ENCODE measurements at places on chromosomes 3 and 15. TPM values are rescaled to one million over a fixed set of nuclear protein-coding genes. Genes with fewer than 3 reads are reported as not detected.

DNA sequence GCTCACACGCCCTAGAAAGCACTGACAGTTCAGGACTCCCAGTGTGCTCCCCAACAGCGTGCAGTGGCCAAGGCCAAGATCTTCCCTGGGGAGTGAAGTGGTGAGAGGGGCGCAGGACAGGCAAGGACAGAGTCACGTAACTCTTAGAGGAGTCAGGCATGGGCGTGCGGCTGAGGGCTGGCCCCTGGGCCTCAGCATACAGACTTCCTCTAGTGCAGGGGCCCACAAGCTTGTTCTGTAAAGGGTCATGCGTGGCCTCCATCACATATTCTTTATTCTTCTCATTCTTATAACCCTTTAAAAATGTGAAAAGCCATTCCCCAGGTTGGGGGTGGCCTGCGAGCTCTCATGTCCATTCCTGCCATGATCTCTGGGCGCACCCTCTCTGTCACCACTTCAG, 25.2 kb downstream of the TMEM43 start:
- peaks cover 66% of the 10 kb centered on the region for H3K36me3 ChIP-seq
- peaks cover 8% of the 10 kb centered on the region for H3K4me1 ChIP-seq
- H3K27ac ChIP-seq: peak overlapping the region; percentile 61
- H3K27me3 ChIP-seq: no peaks in the 10 kb centered on the region

The MORC1 gene
- 0.11 TPM for total RNA-seq

- H3K36me3 ChIP-seq: no peaks in the 10 kb centered on the region
- no peak for ATAC-seq
- no peaks in the 10 kb centered on the region for H3K27me3 ChIP-seq
- no peak overlapping the region for H3K27ac ChIP-seq
- H3K4me3 ChIP-seq: no peak overlapping the region
These were observed 216.2 kb downstream of the ADAMTS17 start for GRCh38 chr15:100125401-100126191.

GRCh38 chr3:15948388-15948787, 150.6 kb upstream of the ANKRD28 start:
- no peak for ATAC-seq
- no peaks in the 10 kb centered on the region for H3K36me3 ChIP-seq
- H3K27ac ChIP-seq: no peak overlapping the region
- no peaks in the 10 kb centered on the region for H3K27me3 ChIP-seq
- no peak overlapping the region for H3K4me3 ChIP-seq
- no peaks in the 10 kb centered on the region for H3K4me1 ChIP-seq

The INAFM2 gene
- 11.0 TPM for total RNA-seq

DNA sequence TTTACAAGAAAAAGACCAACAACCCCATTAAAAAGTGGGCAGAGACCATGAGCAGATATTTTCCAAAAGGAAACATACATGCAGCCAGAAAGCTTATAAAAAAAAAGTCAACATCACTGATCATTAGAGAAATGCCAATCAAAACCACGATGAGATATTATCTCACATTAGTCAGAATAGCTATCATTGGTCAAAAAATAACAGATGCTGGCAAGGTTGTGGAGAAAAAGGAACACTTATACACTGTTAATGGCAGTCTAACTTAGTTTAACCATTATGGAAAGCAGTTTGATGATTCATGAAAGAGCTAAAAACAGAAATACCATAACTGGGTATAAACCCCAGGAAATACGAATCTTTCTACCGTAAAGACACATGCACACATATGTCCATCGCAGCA, 76.3 kb downstream of the SUCNR1 start:
- peaks cover 31% of the 10 kb centered on the region for H3K27me3 ChIP-seq
- H3K4me1 ChIP-seq: no peaks in the 10 kb centered on the region
- H3K36me3 ChIP-seq: no peaks in the 10 kb centered on the region
- no peak overlapping the region for H3K4me3 ChIP-seq
- no peak for ATAC-seq
- no peak overlapping the region for H3K27ac ChIP-seq

DNA sequence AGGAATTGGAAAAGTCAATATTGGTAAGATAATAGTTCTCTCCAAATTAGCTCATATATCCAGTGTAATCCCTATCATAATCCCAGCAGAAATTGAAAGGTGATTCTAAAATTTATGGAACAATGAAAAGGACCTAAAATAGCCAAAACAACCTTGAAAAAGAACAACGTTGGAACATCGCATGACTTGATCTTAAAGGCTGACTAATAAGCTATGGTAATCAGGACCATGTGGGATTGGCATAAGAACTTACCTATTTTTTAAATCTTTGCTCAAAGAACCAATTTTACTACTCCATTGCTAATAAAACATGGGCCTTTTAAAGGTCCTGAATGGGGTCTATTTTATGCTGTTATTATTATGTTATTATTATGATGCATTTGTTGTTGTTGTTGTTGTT, 40.9 kb downstream of the B3GNT5 start:
- H3K27ac ChIP-seq: no peak overlapping the region
- ATAC-seq: no peak
- H3K27me3 ChIP-seq: no peaks in the 10 kb centered on the region
- H3K4me3 ChIP-seq: no peak overlapping the region

DNA sequence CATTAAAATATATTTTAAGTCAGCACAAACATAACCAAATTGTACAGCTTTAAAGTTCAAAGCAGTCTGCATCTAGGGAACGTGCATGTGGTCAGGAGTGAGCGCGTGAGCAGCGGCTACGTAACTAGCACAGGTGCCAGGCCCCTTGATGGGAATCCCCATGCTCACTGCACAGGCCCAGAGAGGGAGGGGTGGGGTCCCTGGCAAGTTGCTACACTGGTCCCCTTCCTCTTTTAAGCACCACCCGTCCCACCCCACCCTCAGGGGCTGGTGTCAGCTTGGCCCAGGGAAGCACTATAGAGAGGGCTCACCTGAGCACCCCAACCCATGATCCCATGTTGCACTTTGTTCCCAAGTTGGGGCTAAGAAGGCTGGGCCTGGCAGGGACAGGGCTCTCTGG, 835 bp upstream of the GMPPB start:
- ATAC-seq: no peak
- no peaks in the 10 kb centered on the region for H3K4me1 ChIP-seq
- H3K36me3 ChIP-seq: peaks cover 61% of the 10 kb centered on the region
- peak overlapping the region; percentile 95 for H3K4me3 ChIP-seq

DNA sequence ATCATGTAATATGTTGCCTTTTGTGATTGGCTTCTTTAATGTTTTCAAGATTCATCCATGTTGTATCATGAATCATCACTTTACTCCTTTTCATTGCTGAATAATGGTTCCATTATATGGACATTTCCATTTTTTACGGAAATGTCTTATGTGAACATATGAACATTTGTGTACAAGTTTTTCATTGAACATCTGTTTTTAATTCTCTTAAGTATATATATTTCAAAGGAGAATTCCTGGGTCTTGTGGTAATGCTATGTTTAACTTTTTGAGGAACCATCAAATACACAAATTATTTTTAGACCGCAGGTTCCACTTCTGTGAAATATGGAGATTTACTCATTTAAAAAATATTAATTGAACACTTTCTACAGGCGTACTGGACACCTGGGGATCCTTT, 85.7 kb downstream of the ARIH1 start:
- H3K4me1 ChIP-seq: peaks cover 8% of the 10 kb centered on the region
- H3K27me3 ChIP-seq: no peaks in the 10 kb centered on the region
- H3K36me3 ChIP-seq: peaks cover 93% of the 10 kb centered on the region
- no peak overlapping the region for H3K4me3 ChIP-seq
- H3K27ac ChIP-seq: no peak overlapping the region

GRCh38 chr15:90099868-90100831, 2.1 kb downstream of the IDH2 start:
- peak overlapping the region; percentile 90 for H3K27ac ChIP-seq
- no peaks in the 10 kb centered on the region for H3K27me3 ChIP-seq
- peak overlapping the region; percentile 95 for H3K4me3 ChIP-seq
- H3K36me3 ChIP-seq: peaks cover 11% of the 10 kb centered on the region

The CCNDBP1 gene
- total RNA-seq: 66.8 TPM

The GOLGA6L7 gene
- not detected for total RNA-seq

The SYNPR gene
- total RNA-seq: not detected

GRCh38 chr3:21152555-21152954, 598.5 kb downstream of the ZNF385D start:
- ATAC-seq: no peak
- H3K4me1 ChIP-seq: no peaks in the 10 kb centered on the region
- H3K36me3 ChIP-seq: no peaks in the 10 kb centered on the region
- no peak overlapping the region for H3K27ac ChIP-seq
- no peaks in the 10 kb centered on the region for H3K27me3 ChIP-seq
- no peak overlapping the region for H3K4me3 ChIP-seq

DNA sequence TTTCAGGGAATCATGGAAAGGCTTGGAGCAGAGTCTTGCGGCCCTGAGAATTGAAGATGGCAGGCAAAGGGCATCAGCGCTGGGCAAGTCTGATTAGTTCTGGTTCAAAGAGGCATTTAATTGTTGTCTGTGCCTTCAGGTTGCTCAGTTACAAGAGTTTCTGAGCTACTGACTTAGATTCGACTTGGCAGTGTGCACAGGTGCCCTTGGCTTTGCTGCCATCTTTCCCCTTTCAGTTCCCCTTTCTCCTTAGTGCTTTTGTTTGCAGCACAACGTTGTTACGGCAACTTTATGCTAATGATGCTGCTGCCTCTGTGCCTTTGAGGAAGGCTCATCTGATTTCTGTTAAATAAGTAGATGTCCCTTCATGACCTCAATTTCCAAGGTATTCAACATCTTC, 12.5 kb downstream of the P2RY14 start:
- no peak for ATAC-seq
- H3K27me3 ChIP-seq: no peaks in the 10 kb centered on the region
- H3K4me1 ChIP-seq: peaks cover 13% of the 10 kb centered on the region

- no peak overlapping the region for H3K4me3 ChIP-seq
- H3K4me1 ChIP-seq: no peaks in the 10 kb centered on the region
- no peak overlapping the region for H3K27ac ChIP-seq
- no peak for ATAC-seq
These were observed 50.8 kb downstream of the GPR176 start for GRCh38 chr15:39869254-39869653.

DNA sequence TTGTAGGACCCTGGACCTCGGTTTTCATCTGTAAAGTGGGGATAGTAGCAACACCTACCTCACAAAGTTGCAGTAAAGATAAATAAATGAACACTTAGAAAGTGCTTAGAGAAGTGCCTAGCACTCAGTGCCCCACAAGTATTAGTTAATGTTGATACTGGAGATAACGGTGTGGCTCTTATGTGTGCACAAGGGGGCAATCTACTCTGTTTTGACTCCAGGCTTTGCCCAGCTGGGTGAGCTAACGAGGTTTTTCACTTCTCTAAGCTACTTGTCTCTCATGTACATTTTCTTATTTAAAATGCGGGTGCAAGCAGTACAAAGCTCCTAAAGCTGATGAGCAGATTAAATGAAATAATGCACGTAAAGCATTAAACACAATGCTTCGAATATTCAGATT, 193.5 kb upstream of the ICE2 start:
- H3K4me3 ChIP-seq: no peak overlapping the region
- H3K27ac ChIP-seq: peak overlapping the region; percentile 93
- H3K36me3 ChIP-seq: peaks cover 29% of the 10 kb centered on the region
- no peaks in the 10 kb centered on the region for H3K27me3 ChIP-seq
- H3K4me1 ChIP-seq: peaks cover 29% of the 10 kb centered on the region

GRCh38 chr15:78873793-78874765, 1.4 kb downstream of the MORF4L1 start:
- H3K27me3 ChIP-seq: no peaks in the 10 kb centered on the region
- H3K36me3 ChIP-seq: peaks cover 63% of the 10 kb centered on the region
- peaks cover 31% of the 10 kb centered on the region for H3K4me1 ChIP-seq
- peak overlapping the region; percentile 89 for H3K4me3 ChIP-seq

The ATP2B2 gene
- total RNA-seq: not detected

DNA sequence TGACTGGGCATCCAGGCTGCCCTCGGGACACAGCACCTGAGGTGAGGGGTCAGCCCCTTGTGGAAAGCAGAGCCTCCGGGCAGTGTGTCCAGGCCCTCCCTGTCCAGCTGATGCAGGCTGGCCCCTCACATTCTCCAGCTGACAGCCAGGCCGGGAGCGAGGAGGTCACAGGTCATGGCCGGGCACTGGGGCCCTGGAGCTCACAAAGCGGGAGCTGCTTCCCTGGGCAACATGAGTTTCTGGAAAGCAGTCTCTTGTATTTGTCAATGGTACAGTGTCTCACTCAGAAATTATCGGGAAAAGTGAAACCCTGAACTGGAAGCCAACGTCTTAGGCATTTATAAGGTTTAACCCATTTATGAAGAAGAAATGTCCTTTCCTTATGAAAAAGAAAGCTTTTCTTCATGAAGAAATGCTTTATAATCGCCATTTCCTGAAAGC, 118.5 kb downstream of the OPA1 start:
- H3K4me3 ChIP-seq: no peak overlapping the region
- no peak overlapping the region for H3K27ac ChIP-seq
- no peaks in the 10 kb centered on the region for H3K4me1 ChIP-seq
- ATAC-seq: no peak

DNA sequence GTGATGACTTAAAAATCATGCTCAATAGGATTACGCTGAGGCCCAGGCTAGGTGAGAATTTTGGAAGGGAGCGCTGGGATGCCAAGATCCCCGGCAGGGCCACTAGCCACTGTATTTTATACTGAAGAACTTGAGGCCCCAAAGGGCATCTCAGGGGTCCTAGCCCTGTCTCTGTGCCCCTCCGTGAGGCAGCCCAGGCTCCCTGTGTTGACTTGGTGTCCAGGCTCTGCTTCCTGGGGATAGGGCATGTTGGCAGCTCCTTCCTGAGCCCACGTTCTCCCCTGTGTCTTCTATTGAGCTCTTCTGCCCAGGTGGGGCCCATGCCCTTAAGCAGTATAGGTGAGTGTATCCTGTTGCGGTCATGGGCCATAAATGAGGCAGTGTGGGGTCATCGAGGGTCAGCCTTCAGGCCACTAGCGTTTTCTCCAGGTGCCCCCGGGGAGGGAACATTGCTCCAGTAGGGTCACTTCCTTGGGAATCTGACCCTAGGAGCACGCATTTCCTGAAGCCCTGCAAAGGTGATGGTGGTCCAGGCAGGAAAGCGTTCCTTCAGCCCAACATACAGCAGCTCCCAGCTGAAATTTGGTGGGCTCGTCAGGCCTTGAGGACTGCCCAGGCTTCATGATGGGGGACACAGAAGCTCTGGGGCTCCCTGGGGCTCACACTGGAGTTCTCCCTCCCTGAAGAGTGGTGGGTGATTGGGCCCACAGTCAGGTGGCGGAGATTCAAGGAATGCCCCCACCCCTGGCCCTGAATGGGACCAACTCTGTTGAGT, 189.4 kb downstream of the UBE3A start:
- ATAC-seq: no peak
- H3K4me1 ChIP-seq: no peaks in the 10 kb centered on the region
- no peaks in the 10 kb centered on the region for H3K36me3 ChIP-seq
- H3K4me3 ChIP-seq: no peak overlapping the region
- no peak overlapping the region for H3K27ac ChIP-seq
